ENCODE measurements at places on chromosomes 12 and 14. TPM values are rescaled to one million over a fixed set of nuclear protein-coding genes. Genes with fewer than 3 reads are reported as not detected.

OR4E2 gene
- polyA plus RNA-seq = not detected

- no peak for DNase-seq
These were observed 2.4 kb downstream of the ACVR1B start for GRCh38 chr12:51953864-51954263.

KERA gene
- polyA plus RNA-seq = 0.02 TPM

- DNase-seq = no peak
These were observed 1.2 kb upstream of the SRGAP1 start for GRCh38 chr12:63843254-63843720.

GRCh38 chr14:92880851-92881250 lies 42.1 kb upstream of the CHGA start:
- no peak for DNase-seq

GRCh38 chr12:32312049-32312670 lies 87.2 kb upstream of the FGD4 start:
- no peak for DNase-seq

- DNase-seq = no peak
These were observed 147.6 kb downstream of the FOXN3 start for GRCh38 chr14:89269404-89269803.

PLCZ1 gene
- 0.34 TPM for polyA plus RNA-seq

- no peak for DNase-seq
These were observed 3.4 kb downstream of the JAG2 start for GRCh38 chr14:105165134-105165704.

GRCh38 chr12:116650062-116650461 lies 87.8 kb downstream of the SPRING1 start:
- DNase-seq = no peak

- DNase-seq = no peak
These were observed 387.8 kb downstream of the AEBP2 start for GRCh38 chr12:19826980-19827550.

DNA sequence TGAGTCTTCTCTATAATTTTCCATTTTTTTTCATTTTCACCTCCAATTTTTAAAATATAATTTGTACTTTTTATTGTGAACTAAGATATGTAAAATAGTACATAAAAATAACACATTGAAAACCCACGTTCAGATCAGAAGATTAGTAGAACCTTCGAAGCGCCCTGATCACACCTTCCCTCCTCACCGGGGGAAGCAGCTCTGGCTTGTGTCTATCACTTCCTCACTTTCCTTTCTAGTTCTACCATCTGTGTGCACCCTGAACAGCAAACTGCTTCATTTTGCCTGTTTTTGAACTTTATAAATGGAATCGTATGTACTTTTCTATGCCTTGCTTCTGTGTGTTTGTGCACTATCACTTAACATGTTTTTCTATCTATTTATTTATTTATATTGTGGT lies 11.8 kb upstream of the CD27 start:
- DNase-seq = no peak

ACSM4 gene
- polyA plus RNA-seq = not detected

DNA sequence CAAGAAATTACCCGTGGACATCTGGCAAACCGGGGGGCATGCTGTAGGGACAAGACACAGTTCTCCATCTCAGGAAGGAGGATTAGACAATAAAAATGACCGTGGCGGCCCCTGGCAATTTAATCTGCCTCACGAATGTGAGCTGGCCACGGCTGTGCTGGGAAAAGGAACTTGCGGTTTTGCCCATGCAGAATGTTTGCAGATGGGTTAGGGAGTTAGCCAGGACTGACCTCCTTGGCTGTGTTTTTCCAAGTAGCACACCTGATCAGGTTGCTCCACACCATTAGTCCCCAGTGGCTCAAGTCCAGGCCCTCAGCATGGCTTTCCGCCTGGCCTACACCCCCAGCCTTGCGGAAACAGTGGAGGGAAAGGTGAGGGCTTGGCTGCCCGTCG lies 20.8 kb downstream of the TPCN1 start:
- DNase-seq = no peak

GRCh38 chr12:49867570-49868341 lies 24.9 kb upstream of the BCDIN3D start:
- DNase-seq = peak; percentile 59

FKBP3 gene
- polyA plus RNA-seq = 189 TPM

DNA sequence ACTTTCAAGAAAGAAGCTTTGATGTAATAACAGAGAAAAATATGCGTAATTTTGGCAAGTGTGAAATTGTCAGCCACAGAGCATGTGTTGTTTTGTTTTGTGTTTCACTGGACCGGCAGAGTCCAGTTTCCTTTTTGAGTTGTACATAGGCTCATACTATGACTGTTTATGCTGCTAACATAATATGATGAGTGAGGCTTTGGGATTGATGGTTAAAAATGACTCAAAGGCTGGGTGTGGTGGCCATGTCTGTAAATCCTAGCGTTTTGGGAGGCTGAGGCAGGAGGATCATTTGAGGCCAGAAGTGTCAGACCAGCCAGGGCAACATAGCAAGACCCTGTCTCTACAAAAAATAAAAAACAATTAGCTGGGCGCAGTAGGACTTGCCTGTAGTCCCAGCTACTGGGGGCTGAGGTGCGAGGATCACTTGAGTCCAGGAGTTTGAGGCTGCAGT lies 487.9 kb downstream of the PCNX1 start:
- no peak for DNase-seq

PLEKHD1 gene
- 0.07 TPM for polyA plus RNA-seq

DNA sequence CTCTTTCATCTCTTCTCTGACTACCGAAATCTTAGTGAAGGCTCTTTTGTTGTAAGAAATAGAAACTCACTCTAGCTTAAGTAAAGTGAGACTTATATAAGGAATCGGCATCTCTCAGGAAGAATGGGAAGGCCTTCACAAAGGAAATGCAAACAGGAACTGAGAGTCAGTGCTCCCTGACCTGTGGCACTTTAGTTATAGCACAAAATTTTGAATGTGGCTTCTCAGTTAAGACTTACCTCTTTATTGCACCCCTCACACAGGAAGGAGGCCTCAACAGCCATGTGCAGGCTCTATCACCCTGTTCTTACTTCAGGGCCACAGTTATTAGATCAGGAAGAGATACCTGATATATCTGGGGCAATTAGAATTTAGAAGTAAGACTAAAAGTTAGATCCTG lies 224.7 kb upstream of the EGLN3 start:
- no peak for DNase-seq

NTF3 gene
- polyA plus RNA-seq = 1.7 TPM

DNA sequence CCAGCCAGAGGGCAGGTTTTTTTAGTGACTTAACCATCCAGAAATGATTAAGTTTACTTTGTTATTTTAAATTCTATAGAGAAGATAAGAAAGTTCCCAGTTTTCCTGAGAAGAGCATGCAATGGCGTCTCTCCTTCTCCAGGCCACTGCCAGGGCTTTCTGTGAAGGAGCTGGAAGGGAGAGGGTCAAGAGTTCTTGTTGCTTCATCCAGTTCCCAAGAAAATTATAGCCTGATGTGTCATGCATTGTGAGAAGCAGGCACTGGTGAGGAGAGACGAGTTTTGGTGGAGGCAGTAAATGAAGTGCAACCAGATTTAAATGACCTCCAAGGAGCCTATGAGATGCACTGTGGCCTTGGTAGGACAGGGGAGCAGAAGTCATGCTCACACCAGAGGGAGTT lies 14.2 kb downstream of the ELK3 start:
- DNase-seq = no peak

- no peak for DNase-seq
These were observed 4.1 kb downstream of the TSHR start for GRCh38 chr14:80959496-80959895.

DNA sequence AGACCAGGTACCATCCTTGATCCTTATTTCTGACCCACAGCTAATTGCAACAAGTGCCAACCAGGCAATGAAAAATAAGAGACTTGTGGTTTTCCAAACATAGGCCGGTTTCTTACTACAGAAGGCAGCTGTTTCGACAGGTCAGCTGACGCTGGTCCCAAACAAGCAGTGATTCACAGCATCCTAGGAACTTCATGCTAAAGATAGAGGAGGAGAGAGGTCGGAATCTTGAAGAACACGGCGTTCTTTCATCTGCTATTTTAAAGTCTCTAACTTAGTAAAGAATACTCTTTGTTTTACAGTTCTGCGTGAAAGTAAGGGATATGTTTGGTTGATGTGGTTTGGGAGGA lies 28.1 kb upstream of the ADGRD1 start:
- no peak for DNase-seq

GRCh38 chr12:74689071-74689655 lies 151.5 kb downstream of the ATXN7L3B start:
- DNase-seq = no peak

INHBC gene
- not detected for polyA plus RNA-seq

DNA sequence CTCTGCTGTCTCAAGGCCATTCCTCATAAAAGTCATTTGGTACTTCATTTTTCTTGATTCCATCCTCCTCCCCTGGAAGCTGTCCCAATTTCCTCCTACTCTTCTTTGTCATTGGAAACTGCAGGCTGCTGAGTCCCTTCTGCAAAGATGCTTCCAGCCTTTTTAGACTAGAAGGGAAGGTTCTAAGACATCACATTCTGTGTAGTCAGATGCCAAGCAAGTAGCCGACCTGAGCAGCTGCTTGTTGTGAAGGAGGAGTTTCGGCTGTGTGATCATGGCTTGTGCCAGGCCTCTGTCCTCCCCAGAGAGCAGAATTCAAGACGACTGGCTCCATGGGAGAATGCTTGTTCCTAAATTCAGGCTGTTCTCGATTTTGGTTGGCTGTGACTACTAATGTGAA lies 8.7 kb downstream of the RFC5 start:
- DNase-seq = no peak

DNA sequence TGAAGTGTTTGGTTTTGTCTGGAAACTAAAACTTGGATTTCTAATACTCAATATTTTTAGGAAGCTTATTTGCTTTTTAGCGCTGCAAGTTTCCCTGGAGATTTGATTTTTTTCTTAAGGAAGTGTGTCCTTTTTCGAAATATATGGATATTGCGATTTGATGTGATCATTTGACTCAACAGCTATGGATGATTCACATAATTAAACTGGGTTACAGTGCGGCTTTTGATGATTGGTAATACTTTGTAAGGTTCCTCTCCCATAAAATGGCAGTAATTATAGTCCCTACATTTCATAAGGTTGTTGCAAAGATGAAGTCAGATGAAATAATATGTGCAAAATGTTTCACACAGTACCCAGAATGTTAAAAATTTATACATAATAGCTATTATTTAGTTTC lies 13.1 kb downstream of the LDHB start:
- DNase-seq = no peak

DNA sequence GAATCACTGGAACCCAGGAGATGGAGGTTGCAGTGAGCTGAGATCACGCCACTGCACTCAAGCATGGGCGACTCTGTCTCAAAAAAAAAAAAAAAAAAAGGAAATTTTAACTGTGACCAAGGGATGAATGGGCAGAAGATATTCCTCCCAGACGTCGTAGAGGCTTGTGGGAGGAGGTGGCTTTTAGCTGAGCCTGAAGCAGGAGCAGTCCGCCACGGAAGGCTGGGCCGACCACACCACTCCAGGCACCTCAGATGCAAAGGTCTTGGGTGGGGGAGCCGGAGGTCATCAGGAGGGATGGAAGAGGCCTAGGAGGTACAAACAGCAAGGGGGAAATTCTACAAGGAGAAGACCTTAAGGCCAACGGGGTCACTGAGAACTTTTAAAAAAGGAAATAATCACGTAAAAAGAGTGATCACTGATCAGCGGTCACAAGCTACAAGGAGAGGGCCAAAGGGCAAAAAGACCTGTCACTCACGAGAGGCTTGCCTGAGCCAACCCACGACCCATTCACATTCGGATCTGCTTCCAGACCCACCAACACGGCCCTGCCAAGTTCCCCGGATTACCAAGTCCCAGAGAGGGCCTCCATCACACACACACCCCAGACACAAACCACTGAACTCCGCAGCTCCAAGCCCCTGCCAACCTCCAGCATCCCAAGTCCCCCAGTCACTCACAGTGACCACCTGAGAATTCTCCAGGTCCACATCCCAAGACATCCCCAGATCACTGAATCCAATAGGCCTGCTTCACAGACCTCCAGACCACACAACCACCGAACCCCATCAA lies 3.5 kb downstream of the ZNF605 start:
- DNase-seq = no peak
